Fibroblast of gingiva (primary cell): ENCODE measurements at places on chromosomes 13 and 19.

DNA sequence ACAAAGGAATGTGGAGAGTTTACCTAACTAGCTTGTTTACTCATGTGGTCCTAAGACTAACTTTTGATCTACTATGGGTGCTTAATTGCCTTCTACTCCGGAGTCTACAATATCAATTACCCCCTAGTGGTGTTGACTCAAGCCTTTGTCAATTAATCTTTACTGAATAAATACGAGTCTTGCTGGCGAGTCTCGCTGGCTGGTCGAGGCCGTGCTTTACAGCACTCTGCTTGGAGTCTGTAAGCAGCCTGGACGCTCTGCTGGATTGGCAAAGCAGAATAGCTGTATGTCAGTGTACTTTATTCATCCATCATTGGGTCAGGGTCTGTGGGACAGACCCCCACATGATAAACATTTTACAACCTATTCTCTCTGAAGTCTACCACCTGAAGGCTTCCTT, 9.9 kb upstream of the SPART start:
- no peak for DNase-seq

DNA sequence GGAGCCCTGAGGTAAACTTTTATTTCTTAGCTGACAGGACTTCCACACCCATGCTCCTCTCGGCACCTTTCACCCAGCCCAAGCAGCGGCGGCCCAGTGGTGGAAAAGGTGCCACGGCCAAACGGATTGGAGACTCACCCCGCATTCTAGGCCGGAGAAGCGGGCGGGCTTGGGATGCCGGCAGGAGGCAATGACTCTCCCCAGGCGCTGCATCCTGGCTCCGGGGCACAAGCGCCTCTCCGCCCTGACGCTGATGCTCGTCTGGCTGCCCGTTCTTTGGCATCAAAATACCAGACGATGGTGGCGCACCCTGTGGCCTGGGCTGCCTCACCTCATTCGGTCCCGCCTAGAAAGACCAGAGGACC, 6.7 kb upstream of the ZNF606 start:
- DNase-seq, result no peak

DNA sequence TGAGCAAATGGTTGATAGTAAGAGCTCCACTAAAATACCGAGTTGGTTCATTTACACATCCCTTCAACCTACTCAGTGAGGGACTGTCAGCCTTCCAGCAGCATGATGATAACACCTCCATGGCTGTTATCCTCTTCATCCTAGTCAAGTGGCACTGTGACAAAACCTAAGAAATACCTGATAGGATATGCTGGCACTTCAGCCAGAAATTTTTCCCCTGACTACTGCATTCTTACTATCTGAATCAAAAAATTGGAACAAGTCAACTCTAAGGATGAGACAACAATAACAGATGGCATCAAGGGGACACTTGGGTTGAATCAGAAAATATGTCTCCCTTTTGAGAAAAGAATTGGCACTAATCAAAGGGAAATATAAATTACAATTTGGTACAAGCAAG, 193.9 kb downstream of the KCTD12 start:
- DNase-seq, result no peak

DNA sequence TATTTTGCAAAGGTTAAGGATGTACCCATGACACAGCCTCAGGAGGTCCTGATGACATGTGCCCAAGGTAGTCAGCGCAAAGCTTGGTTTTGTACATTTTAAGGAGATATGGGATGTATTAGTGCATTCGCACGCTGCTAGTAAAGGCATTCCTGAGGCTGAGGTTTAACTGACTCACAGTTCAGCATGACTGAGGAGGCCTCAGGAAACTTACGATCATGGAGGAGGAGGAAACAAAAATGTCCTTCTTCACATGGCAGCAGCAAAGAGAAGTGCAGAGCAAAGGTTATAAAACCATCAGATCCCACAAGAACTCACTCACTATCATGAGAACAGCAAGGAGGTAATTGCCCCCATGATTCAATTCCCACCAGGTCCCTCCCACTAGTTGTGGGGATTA, 1017.4 kb downstream of the EFNB2 start:
- no peak for DNase-seq
